Heart right ventricle (tissue), 16 donors: ENCODE measurements at places on chromosomes 11 and 22. TPM values are rescaled to one million over a fixed set of nuclear protein-coding genes. Genes with fewer than 3 reads are reported as not detected.

CD248 gene
- polyA plus RNA-seq: 35.9 TPM

NPAS4 gene
- polyA plus RNA-seq: not detected

DEUP1 gene
- polyA plus RNA-seq: not detected

SMC1B gene
- not detected for polyA plus RNA-seq

OR5A1 gene
- not detected for polyA plus RNA-seq
